ENCODE measurements at places on chromosomes 12 and 14.

DNA sequence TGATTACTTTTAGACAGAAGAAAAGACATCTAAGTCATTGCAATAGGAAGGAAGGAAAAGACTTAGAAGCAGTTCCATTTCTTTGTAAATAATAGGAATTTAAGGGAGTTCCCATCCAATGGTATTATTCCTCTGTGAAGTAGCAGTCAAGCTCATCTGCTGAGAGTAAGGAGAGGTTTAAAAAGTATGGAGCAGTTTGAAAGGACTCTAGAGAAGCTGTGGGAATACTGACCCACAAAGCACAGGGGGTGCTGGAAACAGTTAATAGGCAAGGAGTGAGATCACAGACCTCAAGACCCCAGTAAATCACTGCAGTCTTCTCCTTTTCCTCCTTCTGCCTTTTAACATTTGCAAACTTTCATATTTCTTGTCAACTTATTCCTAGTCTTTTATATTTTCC lies 428.5 kb downstream of the ADAMTS20 start:
- DNase-seq = no peak

DNA sequence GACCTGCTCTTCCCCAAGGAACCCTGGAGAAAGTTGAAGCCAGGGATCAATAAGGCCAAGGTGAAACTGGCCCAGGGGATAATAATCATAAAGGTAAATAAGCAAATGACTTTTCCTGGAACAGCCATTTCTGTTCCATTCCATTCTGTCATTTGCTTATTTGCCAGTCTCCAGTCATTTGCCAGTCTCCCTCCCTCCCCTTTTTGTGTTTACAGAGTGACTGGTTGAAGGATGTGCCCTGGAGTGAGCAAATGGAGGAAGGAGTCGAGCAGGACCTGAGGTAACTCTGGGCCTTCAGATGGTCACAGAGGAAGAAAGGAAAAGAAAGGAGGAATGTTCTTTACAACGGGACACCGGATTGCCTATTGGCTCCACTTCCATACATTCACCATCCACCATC lies 17.8 kb upstream of the DCD start:
- DNase-seq = no peak

DNA sequence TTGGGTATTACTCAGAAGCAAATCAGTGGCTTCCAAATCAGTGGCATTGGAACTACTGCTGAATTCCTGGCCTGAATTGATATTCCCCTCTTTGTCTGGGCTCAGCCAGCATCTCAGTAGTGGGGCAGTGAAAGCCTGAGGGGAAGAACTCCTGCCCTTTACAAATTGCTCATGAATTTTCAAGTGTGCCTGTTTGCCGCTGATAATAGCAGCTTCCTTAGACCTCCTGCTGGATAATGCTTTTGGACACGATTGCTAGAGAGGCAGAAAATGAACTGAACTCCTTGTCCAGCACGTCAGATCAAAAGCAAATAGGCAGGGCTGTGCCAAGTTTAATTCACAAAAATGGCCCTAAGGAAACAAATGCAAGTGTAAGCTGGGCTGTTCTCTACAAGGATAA lies 91.3 kb upstream of the GZMB start:
- peak; percentile 76 for DNase-seq

DNA sequence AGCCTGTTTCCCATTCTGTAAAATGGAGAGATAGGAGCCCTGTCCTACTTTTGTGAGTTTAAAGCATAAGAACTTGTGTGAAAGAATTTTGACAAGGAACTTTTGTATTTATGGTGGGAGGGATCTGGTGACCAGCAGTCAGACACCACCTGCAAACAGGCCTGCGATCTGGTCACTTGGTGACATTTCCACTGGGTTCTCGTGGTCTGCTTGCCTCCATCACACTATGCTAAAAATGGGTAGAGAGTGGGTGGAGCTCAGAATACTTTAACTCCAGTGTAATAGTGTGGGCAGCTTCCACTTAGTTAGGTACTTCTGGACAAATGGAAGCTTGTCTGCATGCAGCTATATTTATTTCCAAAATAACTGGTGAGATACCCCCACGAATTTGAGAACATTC lies 26.5 kb upstream of the PLXNC1 start:
- no peak for DNase-seq

DNA sequence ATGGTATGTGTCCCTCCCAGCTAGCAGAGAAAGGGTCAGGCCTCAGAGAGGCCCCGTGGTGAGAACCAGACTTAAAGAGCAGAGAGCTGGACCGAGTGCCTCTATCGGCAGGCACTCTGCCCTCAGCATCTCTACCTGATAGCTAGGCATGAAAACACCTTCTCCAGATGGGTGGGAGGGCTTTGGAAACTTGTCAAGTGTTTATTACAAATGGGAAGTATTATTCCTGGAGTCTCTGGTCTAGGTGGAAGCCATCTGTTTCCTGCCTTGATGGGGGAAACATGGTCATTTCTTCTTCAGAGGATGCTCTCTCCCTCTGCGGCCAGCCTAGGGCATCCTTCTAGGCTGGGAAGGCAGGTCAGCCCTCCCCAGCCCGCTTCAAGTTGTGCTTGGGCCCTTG lies 2.3 kb downstream of the TMEM63C start:
- no peak for DNase-seq

GRCh38 chr12:115451151-115451779 lies 767.3 kb upstream of the TBX3 start:
- no peak for DNase-seq

DNA sequence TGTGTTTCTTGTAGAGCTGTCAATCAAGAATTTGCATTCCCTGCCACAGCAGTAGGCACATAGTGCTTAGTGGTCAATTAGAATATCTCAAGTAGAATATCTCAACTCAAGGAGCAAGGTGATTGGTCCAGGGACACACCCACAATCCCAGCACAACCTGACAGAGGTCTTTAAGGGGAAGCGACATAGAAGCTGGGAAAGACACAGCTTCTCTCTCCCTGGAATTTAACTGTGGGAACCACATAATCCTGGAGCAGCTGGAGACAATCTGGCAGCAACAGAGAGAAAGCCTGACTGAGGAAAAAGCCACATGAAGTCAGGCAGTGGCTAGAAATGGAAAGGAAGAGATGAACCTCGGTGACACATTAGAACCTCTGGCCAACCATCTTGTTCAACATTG lies 85.7 kb upstream of the LMO3 start:
- DNase-seq = no peak

DNA sequence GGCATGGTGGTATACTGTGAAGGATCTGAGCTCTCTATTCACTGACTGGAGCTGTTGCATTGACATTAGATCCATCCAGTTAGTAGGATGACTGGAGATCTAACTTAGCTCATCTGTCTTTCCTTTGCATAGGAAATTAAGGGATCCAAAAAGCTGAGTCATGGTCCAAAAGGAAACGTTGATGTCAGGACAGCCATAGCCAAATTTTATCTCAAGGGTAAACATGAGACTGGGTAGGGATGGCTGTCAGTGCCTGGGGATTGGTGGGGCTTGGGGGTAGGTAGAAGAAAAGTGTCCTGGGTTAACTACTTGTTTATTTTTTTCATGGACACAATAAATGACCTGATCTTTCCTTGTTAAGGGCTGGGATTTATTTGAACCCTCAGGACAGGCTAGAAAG lies 4.6 kb downstream of the FAM177A1 start:
- no peak for DNase-seq

DNA sequence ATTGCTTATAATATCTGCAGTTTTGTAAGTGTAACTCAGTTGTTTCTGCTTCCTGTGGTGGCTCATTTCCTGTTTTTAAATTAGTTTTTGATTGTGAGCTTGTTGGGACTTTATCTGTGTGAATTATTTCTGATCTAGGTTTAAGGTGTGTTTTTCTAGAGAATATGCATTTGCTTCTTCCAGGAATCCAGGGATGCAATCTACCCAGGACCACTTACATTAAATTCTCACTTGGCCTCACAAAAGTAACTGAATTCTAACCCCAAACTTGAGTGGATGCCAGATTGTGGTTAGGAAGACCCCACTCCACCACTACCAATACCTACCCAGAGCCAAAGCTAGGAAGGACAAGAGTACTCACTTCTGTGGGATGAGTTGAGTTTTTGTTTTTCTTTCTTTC lies 11.9 kb downstream of the STYX start:
- no peak for DNase-seq

DNA sequence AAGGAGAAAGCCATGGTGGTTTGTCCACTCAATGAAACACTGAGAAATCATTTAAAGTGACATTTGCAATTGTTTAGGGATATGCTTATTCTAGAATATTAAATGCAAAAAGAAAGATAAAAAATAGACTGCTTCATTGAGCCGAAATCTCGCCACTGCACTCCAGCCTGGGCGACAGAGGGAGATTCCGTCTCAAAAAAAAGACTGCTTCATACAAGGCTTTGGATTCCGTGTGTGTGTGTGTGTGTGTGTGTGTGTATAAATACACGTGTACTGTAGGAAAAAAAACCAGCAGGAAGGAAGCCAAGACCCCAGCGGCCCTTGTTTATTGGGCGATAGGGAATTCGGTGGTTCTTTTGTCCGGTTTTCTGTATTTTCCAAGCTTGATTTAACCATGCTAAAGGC lies 3.2 kb upstream of the ZNF839 start:
- peak; percentile 51 for DNase-seq

DNA sequence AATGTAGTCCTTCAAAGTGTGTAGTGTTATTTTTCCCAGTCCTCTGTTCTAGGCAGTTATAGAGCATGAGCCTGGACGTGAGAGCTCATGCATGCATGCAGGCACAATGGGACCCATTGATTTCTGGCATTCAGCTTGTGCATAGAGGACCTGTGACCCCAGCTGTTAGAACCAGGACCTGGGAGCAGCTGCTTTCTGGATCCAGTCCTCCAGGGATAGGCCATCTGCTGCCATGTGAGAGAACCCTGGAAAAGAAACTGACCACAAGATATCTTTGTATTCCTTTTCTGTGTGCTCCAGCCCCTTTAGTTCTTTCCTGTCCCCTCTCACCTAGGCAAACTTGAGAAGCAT lies 76.9 kb downstream of the SUSD6 start:
- no peak for DNase-seq

GRCh38 chr14:67464377-67464776 lies 24.1 kb downstream of the TMEM229B start:
- DNase-seq = no peak

DNA sequence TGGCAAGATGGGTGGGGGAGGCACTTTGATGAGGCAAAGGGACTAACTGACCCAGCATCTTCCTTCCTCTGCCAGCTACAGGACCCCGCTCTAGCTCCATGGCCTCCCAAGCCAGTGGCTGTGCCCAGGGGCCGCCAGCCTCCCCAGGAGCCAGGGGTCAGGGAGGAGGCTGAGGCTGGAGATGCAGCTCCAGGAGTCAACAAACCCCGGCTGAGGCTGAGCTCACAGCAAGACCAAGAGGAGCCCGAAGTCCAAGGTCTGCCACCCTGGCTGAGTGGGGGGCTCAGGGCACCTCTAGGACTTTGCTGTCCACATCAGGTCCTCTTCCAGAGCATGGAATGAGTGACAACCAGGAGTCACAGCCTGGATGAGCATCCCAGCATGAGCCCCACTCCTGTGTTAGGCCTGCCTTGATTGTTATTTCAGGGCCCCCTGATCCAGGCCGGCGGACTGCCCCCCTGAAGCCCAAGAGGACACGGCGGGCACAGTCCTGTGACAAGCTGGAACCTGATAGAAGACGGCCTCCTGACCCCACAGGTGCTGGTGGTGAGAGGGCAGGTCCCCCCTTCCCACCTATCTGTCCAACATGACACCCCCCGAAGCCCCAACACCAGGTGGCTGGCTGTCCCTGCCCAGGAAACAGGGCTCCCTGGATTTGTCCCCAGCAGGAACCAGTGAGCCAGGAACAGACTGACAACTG lies 2.5 kb upstream of the CPNE6 start:
- no peak for DNase-seq
